ENCODE measurements at places on chromosomes 2 and 18.

GRCh38 chr2:223528036-223528435 is 74.1 kb downstream of the SCG2 start:
- no peak for DNase-seq

GRCh38 chr2:91974401-91975129 is 2896.7 kb upstream of the TEKT4 start:
- no peak for DNase-seq

GRCh38 chr2:64587561-64587960 is 63.4 kb downstream of the AFTPH start:
- DNase-seq = no peak

DNA sequence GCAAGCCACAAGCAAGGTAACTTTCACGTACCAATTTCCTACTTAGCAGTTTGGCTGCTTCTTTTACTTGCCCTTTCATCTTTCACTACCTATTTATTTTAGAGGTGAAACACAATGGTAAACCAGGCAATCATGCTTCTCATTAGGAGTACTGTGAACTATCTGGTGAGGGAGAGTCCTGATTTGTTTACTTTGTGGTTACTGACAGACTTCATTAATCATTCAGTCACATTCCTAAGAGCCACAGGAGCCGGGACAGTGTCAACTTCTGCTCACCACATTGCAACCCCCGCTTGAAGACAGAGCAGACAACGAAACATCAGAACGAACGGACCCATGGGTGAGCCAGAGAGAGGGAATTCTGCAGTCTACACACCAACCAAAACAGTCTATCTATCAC is 28.8 kb downstream of the TUBB6 start:
- DNase-seq = no peak

All from NCI-H1436 (cell line).